Stimulated activated CD4-positive, alpha-beta T cell treated with anti-CD3 and anti-CD28 coated beads, Interleukin-2, amount 100 ng/mL, for 24 hours (primary cell): ENCODE measurements at places on chromosomes 3 and 15.
A peak's percentile ranks its signal among the peaks of the same experiment; 100 is the strongest.

- no peak for DNase-seq
These were observed 30.5 kb downstream of the ACAN start for GRCh38 chr15:88833731-88834100.

DNA sequence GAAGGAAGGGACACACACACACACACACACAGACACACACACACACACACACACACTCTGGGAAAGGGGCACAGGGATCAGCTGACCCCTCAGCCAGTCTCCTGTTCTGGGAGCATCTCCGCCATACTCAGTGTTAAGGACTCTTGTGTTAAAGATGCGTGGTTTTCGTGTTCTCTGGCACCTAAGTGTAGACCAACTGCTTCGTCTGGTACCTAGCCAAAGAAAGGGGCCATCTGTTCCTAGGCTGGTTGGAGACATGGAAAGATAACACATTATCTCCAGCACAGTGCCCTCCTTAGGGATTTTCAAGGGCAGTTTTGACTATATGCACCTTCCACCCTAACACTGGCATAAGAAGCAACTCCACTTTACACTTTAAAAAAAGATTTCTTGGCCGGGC lies 65.1 kb downstream of the EPHB1 start:
- DNase-seq = no peak

DNA sequence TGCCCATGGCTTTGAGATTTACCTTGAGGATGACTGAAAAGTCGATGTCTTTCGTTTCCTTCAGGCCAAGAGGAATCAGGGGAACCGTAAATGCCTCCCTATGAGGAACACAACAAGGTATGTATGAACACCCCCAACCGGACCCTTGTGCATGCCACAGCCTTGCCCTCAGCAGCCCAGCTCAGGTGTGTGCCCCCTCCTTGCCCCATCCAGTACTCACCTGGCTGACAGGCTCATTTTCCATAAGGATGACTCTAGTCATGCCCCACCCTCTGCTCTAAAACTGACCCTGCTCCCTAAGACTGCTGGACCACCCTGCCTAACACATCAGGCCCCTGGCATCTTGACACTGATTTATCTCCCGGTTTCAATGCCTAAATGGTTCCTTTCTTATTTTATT lies 270.0 kb downstream of the GOLGA6L6 start:
- no peak for DNase-seq

GRCh38 chr3:116265320-116265695 lies 180.0 kb downstream of the LSAMP start:
- no peak for DNase-seq

GRCh38 chr3:34947834-34948233 lies 691.5 kb upstream of the ARPP21 start:
- no peak for DNase-seq

DNA sequence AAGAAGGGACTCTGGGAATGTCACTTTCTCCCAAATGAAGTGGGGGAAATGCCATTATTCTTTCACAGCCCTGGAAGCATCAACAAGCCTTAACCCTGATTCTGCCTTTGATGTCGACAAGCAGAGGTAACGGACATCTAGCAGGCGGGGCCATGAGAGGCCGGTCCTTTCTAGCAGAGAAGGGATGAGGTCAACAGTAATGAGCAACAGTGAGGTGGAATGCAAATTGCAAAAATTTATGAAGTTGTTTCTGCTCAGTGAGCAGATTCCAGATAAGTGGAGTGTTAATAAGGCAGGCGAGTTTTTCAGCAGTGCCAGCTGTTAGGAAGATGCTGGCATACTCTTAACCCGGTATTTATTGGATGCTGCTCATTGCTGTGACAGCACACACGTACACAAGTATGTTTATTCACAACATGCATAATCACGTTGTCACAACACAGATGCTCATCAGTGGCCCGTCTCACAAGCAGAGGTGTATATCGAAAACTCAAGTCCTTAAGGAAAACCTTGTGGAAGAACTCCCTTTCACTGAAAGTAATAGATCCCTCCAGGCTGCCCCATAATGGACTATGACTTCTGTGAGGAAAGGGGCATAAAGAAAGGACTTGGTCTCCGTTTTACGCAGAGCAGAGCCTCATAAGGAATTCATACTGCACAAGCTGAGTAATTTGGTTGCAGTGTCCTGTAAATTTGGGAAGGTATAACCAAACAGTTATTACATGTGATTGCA lies 329.0 kb downstream of the IGSF11 start:
- DNase-seq = no peak

DNA sequence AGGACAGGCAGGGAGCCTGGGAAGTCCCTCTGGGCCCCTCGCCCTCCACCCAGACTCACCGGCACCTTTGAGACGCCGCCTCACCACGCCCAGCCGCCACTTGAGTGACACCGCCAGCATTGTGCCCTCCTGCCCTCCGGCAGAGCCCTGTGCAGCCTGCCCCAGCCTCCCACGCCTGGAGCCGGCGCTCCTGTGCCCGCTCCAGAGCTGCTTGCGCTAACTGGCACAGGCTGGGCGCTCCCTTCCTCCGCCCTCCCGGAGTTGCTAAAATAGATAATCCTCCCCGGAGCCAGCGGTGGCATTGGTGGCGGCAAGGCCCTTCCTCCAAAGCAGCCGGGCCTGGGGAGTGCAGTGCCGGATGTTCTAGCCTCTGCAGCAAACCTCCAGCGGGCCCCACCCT lies 15.7 kb upstream of the GRIP2 start:
- DNase-seq = peak; percentile 11

- no peak for DNase-seq
These were observed 1473.7 kb downstream of the OTOL1 start for GRCh38 chr3:162970292-162970691.

DNA sequence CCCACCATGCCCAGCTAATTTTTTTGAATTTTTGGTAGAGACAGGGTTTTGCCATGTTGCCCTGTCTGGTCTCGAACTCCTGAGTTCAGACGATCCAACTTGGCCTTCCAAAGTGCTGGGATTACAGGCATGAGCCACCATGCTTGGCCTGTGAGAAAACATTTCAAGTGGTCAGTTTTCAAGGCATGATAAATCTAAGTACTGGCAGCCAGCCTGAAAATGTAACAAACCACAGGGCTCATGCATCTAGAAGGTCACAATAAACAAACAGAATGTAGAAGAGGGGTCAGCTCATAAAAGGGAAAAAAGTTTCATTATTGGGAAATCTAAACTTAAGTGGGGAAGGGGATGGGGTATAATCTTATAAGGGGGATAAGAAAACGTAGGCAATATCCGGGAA lies 39.9 kb downstream of the PPCDC start:
- no peak for DNase-seq

DNA sequence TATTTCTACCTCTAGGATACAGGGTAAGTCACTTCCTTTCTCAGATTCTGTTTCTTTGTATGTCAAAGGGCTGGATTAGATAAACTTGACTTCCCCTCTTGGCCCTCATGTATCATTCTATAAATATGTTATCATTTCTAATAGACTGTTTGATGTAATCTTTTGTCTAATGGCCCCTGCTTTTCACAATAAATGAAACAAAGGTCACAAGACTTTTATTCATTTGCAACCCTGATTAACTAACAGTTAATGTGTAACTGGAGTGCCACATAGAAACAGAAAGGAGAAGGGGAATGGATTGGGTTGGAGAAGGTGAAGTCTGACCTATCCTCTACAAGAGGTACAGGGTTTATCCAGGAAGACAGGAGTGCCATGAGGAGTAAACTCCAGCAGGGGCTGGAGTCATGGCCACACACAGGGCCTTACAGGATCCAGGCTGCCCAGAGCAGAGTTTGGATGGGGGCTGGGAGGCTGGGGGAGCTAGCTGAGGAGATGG lies 8.0 kb upstream of the B3GNT5 start:
- no peak for DNase-seq
